T-cell (primary cell): ENCODE measurements at places on chromosomes 11 and 22.

- DNase-seq: no peak
Measured at GRCh38 chr11:106001304-106002012, 20.6 kb downstream of the MSANTD4 start.

DNA sequence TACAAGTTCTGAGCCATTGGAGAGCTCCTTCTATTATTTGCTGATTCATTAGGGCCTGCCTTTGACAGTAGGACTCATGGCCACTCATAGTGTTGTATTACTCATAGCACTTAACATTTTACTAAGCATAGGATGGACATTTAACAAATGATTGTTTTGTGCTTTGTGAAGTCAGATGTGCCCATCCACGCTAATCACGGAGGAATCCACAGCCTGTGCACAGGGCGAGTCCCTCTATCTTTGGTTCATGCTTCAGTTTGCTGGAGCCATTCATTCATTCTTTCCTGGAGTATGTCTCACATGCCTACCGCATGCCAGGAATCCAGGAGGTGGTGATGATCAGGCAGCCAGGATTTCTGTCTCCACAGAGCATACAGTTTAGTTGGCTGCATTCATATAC, 254.1 kb downstream of the NTM start:
- DNase-seq: no peak

DNA sequence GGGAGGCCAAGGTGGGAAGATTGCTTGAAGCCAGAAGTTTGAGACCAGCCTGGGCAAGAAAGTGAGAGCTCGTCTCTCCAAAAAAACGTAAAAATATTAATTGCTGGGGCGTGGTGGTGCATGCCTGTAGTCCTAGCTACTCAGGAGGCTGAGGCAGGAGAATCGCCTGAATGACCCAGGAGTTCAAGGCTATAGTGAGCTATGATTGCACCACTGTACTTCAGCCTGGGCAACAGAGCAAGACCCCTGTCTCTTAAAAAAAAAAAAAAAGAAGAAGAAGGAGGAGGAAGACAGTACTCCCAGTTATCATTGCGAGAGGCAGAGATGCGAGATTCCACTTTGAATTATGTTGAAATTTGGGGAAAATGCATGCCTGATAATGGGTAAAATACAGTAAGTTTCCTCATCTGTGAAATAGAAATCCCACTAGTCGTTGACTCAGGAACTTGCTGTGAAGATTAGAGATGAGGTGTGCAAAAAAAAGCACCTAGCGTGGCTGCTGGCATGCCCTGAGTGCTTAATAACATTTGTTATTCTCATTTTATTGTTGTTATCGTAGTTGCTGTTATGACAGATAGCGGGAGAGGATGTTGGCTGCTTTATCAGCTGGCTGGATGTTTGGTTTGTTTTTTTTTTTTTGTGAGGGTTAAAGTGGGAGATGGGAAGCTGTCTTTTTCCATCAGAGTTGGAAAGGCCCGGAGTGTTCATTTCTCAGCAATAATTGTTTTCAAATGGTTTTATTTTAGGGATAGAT, 33.4 kb downstream of the BCR start:
- DNase-seq: no peak

GRCh38 chr11:70422692-70423522, 24.6 kb downstream of the CTTN start:
- DNase-seq: no peak

GRCh38 chr22:19178065-19178656, 375 bp downstream of the SLC25A1 start:
- DNase-seq: peak; percentile 39
